Placental pericyte (primary cell): ENCODE measurements at places on chromosomes 1 and 21. TPM values are rescaled to one million over a fixed set of nuclear protein-coding genes. Genes with fewer than 3 reads are reported as not detected.

LCA5L gene
- total RNA-seq, result 0.88 and 1.0 TPM in 2 replicates

DUSP12 gene
- 37.5 and 42.7 TPM in 2 replicates for total RNA-seq

ADAM30 gene
- not detected in 2 replicates for total RNA-seq

CD247 gene
- not detected in 2 replicates for total RNA-seq

GBP2 gene
- total RNA-seq, result 8.7 and 39.8 TPM in 2 replicates

TMEM81 gene
- 1.3 and 1.7 TPM in 2 replicates for total RNA-seq

TMEM50B gene
- 26.2 and 89.1 TPM in 2 replicates for total RNA-seq

MMP23B gene
- total RNA-seq, result 8.4 and 12.9 TPM in 2 replicates

SCYL3 gene
- total RNA-seq, result 8.8 and 9.9 TPM in 2 replicates

ATP8B2 gene
- 171 and 205 TPM in 2 replicates for total RNA-seq

C1orf87 gene
- not detected in 2 replicates for total RNA-seq

ANKRD65 gene
- total RNA-seq, result under 0.01 and 0.14 TPM in 2 replicates

PODN gene
- 10.2 and 110 TPM in 2 replicates for total RNA-seq

TGFB2 gene
- total RNA-seq, result 15.2 and 18.6 TPM in 2 replicates

TMEM61 gene
- total RNA-seq, result not detected in 2 replicates

GPR25 gene
- not detected in 2 replicates for total RNA-seq

SMPDL3B gene
- 0.22 TPM in 1 of 2 replicates, not detected in the other for total RNA-seq

RNU1-1 gene
- under 0.01 TPM in 2 replicates for total RNA-seq

CHODL gene
- total RNA-seq, result under 0.01 and 5.6 TPM in 2 replicates

FCRL6 gene
- not detected in 2 replicates for total RNA-seq

SLC44A3 gene
- total RNA-seq, result 0.29 and 1.5 TPM in 2 replicates

KRTAP11-1 gene
- total RNA-seq, result not detected in 2 replicates

ENTREP3 gene
- total RNA-seq, result 10.1 and 10.3 TPM in 2 replicates

PDZK1IP1 gene
- not detected in 2 replicates for total RNA-seq

TEX38 gene
- not detected in 2 replicates for total RNA-seq

TNFRSF18 gene
- total RNA-seq, result not detected in 2 replicates

CLCNKB gene
- 0.22 TPM in 1 of 2 replicates, not detected in the other for total RNA-seq

PIGR gene
- not detected in 2 replicates for total RNA-seq

EFNA3 gene
- total RNA-seq, result 0.43 and 0.66 TPM in 2 replicates

KLHDC9 gene
- 0.66 and 1.1 TPM in 2 replicates for total RNA-seq

SELENON gene
- 29.8 and 33.0 TPM in 2 replicates for total RNA-seq

NID1 gene
- total RNA-seq, result 145 and 154 TPM in 2 replicates

ADORA3 gene
- 0.43 TPM in 1 of 2 replicates, not detected in the other for total RNA-seq

APOBEC4 gene
- total RNA-seq, result under 0.01 TPM in 1 of 2 replicates, not detected in the other

MYBPH gene
- total RNA-seq, result 0.88 and 1.4 TPM in 2 replicates

NBPF10 gene
- 0.86 and 3.5 TPM in 2 replicates for total RNA-seq

CYP2J2 gene
- 0.29 TPM in 1 of 2 replicates, not detected in the other for total RNA-seq

SLC30A1 gene
- total RNA-seq, result 21.3 and 27.6 TPM in 2 replicates

ADAMTS4 gene
- 4.2 and 27.5 TPM in 2 replicates for total RNA-seq

SPRR1A gene
- total RNA-seq, result not detected in 2 replicates

OR2L3 gene
- total RNA-seq, result not detected in 2 replicates

VCAM1 gene
- total RNA-seq, result 33.8 and 113 TPM in 2 replicates

DCDC2B gene
- total RNA-seq, result not detected in 2 replicates
